ENCODE measurements at places on chromosomes 3 and 15.

GRCh38 chr3:187082758-187083375 lies 56.4 kb downstream of the RPL39L start:
- DNase-seq, result no peak

GRCh38 chr3:32820430-32820829 lies 2.6 kb downstream of the TRIM71 start:
- no peak for DNase-seq

DNA sequence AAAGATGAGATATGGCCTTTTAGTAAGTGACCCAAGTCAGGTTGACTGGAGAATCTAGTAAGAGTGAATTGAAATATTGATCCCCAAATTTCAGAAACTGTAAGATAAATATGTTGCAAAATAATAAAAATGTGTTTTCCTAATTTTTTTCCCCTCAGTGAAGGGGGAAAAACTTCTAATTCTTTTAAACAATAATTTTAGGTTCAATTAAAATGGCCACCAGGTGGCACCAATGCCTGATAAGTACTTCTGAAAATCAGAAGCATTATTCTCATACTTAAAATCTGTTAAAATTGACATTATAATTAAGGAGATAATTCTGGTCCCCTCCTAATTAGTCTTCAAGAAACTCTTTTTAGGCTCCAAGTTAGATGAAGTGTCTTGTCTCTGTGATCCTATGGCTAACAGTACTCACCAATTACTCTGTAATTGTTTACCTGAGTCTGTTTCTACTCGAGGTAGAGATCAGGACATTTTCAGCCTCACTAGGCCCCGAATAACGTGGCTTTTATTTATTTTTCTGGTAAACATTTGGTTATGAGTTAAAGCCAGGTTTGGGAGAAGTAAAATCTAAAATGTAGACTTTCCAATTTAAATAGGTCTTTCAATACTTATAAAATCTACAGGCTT lies 52.6 kb downstream of the NMD3 start:
- no peak for DNase-seq

DNA sequence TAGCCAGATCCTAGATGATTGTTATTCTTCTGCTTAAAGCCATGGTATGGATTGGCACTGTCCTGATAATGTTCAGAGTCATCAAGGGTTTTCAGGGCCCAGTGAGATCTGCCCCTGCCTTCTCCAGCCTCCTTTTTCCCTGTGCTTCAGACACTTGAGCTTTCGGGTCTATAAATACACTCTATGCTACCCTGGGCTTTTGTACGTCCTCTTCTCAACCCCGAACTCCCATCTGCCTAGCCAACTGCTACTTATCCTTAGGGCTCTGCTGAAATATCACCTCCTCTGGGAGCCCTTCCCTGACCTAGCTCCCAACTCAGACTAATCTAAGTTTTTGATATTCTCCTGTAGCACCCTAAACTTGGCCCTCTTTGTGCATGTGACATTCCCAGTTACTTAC lies 115.3 kb downstream of the OPA1 start:
- no peak for DNase-seq

DNA sequence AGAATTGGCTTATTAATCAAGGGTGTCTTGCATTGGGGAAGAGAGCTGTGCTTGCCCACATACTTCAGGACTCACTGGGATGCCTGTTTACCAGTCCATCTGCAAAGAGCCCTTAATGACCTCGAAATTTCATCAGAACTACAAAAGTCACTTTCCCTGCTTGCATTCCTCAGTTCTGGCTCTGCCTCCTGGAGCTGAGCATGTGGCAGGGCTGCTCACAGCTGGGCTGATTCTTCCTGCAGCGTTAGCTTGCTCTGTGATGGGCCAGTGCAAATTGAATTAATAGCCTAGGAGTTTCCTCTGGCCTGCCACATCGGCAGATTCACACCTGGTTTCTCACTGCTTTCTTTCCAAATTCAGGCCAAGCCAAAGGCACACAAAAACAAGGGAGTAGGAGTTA lies 108.9 kb downstream of the DUT start:
- DNase-seq, result no peak

Data from NCI-H510A (cell line).